Renal cortex interstitium (tissue), 15 donors: ENCODE measurements at places on chromosomes 11 and 22. TPM values are rescaled to one million over a fixed set of nuclear protein-coding genes. Genes with fewer than 3 reads are reported as not detected.

GRCh38 chr11:110077346-110077745 is 15.8 kb upstream of the ZC3H12C start:
- DNase-seq: no peak

- no peak for DNase-seq
Observed at GRCh38 chr11:66467756-66468155, 1.1 kb downstream of the PELI3 start.

DNA sequence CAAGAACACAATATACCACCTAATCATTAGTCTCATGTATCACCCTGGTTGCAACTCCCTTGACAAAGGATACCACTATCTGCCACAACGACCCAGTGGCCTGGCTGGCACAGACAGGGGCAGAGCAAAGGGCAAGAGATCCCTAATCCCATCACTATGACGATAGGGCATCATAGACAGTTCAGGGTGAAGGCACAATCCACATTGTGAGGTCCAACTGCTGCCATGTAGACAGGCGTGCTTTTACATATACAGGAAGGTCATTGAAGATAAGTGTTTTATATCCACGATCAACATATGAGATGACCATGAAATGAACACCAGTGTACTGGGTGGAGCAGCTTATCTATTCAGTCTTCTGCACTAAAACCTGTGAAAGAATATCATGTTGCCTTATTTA is 94.6 kb downstream of the IGLL1 start:
- no peak for DNase-seq

GRCh38 chr11:65432100-65432650 is 9.6 kb downstream of the NEAT1 start:
- no peak for DNase-seq

- DNase-seq: no peak
Observed at GRCh38 chr11:26332572-26332915, 614 bp downstream of the ANO3 start.

- no peak for DNase-seq
Observed at GRCh38 chr11:81036168-81036870, 1595.5 kb upstream of the TENM4 start.

DNA sequence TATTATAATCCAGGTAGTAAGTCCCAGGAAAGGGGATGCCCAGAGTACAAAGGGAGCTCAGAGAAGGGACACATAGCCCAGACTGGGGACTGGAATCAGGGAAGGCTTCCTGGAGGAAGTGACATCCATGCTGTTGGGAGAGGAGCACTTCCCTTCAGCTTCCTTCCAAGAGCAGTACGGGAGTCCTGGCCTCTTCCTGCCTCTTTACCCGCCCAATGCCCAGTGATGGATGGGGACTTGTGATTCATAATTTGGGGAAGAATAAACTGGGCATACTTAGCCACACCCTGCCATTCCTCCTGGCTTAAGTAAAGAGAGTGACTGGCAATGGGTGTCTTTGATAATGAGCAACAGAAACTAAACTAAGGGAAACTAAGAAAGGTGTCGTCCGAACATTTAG is 11.5 kb downstream of the C11orf91 start:
- no peak for DNase-seq

- DNase-seq: peak; percentile 94
Observed at GRCh38 chr11:64230171-64230984, at the start of gene DNAJC4. DNAJC4 (plus strand) TSS chr11:64230548; CDS start chr11:64230855, 307 bp downstream.

DNA sequence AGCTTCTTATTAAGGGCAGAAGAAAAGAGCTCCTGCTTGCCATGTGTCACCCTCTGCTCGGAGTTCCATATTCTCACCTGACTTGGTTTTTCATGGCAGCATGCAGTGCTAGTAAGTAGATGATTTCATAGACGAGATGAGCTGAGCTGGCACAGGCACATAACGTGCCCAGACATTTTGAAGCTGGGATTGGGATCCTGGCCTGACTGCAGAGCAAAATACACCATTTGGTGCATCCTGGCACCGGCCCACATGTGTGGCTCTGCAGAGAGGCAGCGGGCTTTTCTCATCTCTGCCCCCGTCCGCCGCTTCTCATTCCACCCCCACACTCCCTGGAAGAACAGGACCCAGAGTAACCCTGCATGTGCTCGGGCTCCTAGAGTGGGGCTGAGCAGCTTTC is 24.8 kb downstream of the FAM118A start:
- DNase-seq: no peak

DNA sequence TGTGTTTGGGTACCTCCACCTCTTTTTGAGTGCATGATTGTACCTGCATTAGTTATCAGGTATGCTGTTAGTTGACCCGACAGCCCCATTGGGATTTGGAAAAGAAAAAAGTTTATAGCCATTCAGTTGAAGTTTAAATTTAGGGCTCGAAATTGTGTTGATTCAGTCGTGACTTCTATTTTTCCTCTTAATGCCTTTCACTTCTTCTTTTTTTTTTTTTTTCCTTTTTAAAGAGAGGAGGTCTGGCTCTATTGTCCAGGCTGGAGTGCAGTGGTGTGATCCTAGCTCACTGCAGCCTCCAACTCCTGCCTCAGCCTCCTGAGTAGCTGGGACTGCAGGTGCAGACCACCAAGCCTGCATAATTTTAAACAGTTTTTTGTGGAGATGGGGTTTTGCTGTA is 2.3 kb downstream of the STT3A start:
- DNase-seq: no peak

GRCh38 chr11:110948112-110948511 is 235.9 kb upstream of the ARHGAP20 start:
- DNase-seq: no peak

DNA sequence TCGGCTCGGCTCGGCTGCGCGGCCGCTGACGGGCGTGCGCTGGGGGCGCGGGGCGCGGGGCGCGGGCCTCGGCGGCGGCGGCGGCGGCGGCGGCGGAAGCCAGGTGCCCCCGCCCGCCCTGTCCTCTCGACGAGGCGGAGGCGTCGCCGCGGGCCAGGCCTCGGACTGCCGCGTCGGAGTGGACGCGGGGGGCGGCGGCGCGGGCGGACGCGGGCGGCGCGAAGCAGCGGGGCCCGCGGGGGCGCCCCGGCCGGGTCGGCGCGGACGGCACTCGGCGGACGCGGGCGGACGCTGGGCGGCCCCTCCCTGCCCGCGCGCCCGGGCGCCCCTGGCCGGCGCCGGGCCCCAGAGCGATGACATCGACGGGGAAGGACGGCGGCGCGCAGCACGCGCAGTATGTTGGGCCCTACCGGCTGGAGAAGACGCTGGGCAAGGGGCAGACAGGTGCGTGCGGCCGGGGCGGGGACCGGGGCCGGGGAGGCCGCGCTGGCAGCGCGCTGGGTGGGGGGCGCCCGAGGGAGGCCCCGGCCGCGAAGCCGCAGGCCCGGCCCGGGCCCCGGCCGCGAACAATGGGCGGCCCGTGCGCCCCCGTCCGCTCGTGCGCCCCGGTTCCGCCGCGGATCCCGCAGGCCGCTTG is at the start of gene BRSK2:
TSS of gene BRSK2 (plus strand) at position 3 of the 637 bp plus-strand sequence. CDS start at position 354, 351 bp downstream.
- DNase-seq: no peak

DNA sequence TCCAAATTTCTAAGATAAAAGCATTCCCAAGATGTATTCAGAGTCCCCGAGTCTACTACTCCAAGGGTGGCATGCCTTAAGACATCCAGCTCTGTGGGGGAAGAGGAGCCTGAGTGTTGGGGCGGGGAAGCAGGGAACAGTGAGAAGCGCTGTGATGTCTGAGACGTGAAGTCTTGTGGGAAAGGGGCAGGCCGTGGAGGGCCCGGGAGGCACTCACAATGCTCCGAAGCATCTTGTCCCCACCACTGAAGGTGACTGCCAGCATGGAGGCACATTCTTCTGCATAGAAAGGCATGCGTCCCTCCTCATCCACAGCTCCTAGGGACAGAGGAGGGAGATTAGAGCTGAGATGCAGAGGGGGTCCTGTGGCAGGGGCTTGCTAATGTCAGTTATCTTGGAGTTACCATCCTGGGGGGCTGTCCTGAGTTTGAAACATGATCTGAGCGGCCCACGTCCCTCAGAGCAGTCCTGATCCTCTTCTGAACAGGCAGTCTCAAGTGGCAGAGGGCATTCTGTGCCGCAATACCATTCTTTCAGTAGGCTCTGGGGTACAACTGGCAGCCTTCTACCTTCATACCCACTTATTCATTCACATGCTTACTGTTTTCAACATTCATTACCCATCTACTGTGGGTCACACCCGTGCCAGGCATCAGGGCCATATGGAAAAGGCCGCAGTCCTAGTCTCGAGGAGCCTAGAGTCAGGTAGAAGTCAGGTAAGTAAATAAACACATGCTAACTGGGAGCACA is 8.7 kb downstream of the PCSK7 start:
- DNase-seq: no peak

- no peak for DNase-seq
Observed at GRCh38 chr11:30342736-30343166, 19.8 kb downstream of the ARL14EP start.

GRCh38 chr11:35011944-35012343 is 95.5 kb downstream of the PDHX start:
- no peak for DNase-seq

- no peak for DNase-seq
Observed at GRCh38 chr11:25180187-25180586, 683.3 kb downstream of the LUZP2 start.

- DNase-seq: no peak
Observed at GRCh38 chr11:95108671-95109551, 19.3 kb downstream of the ENDOD1 start.

DNA sequence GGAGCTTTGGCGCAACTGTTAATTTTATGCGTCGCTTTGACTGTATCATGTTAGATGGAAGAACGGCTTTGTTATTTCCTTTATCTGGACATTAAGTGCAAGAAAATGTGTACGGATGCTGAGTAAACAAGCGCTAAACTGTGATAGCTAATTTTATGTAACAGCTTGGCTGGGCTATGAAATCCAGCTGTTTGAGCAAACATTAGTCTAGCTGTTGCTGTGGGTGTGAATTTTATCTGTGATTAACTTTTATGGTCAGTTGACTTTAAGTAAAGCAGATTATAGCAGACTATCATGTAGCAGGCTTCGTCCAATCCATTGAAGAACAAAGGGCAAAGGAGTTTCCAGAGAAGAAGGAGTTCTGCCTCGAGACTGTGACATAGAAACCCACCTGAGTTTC is 14.0 kb downstream of the OR8A1 start:
- no peak for DNase-seq

GRCh38 chr11:2584812-2585565 is 114.8 kb downstream of the KCNQ1OT1 start:
- no peak for DNase-seq

GRCh38 chr11:95228081-95228749 is 2.8 kb downstream of the SESN3 start:
- DNase-seq: no peak

DNA sequence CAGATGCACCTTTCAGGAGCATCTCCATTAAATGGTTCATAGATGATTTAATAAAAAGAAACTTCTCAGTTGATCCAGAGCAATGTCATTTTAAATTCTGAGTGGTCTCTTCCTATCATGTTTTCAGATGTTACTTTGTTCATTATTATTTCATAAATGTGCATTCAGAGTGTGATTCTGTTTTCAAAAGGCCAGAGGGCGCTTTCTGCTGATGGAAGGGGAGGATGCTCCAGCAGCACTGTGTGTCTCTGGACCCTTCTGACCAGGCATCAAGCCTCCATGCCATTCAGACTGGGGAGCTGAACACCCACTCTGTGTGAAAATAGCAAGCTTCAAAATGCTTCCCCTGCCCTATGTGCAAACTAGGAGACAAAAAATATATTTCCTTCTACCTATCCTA is 23.9 kb upstream of the CRTAM start:
- DNase-seq: no peak

GRCh38 chr11:58057481-58057880 is 26.7 kb downstream of the OR6Q1 start:
- DNase-seq: no peak

- no peak for DNase-seq
Observed at GRCh38 chr11:10686311-10686710, 7.2 kb downstream of the IRAG1 start.

The SELENOO gene
- polyA plus RNA-seq: 16.9 TPM

The FAM180B gene
- polyA plus RNA-seq: 0.40 TPM

The DBX1 gene
- polyA plus RNA-seq: not detected

The SAA4 gene
- not detected for polyA plus RNA-seq

The MAPK8IP2 gene
- 0.78 TPM for polyA plus RNA-seq

The MS4A14 gene
- 0.32 TPM for polyA plus RNA-seq

The KRTAP5-2 gene
- not detected for polyA plus RNA-seq

The ART1 gene
- 0.19 TPM for polyA plus RNA-seq

The MGAT3 gene
- polyA plus RNA-seq: 22.0 TPM

The PAX6 gene
- polyA plus RNA-seq: not detected

The SMC1B gene
- 0.20 TPM for polyA plus RNA-seq

The REXO2 gene
- polyA plus RNA-seq: 108 TPM
